ENCODE measurements at places on chromosomes 3 and 15.

GRCh38 chr3:17830788-17831187 is 88.4 kb upstream of the TBC1D5 start:
- DNase-seq, result no peak

- no peak for DNase-seq
Measured at GRCh38 chr15:89575656-89576416, 567 bp downstream of the TICRR start.

GRCh38 chr3:179292450-179292849 is 30.4 kb upstream of the ZNF639 start:
- DNase-seq, result no peak

GRCh38 chr3:95356764-95357501 is 1294.1 kb downstream of the NSUN3 start:
- DNase-seq, result no peak

- no peak for DNase-seq
Measured at GRCh38 chr15:61037031-61037430, 192.1 kb downstream of the RORA start.

DNA sequence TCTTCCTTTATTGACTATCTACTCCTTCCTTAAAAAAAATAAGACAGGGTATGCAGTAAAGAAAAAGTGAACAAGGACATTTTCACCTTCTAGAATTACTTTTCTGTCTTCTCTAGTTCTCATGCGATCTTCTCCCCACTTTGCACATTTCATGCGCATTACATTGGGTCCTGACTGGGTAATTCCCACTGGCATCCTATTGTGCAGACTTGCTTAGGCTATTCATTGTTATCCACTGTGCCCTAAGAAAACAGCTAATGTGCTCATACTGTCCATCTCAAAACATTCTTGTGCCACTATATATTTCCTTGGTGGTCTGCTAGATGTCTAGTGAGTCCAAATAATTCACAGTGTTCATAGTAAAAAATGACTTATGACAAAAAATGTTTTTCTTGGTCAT is 447.4 kb upstream of the ROBO1 start:
- DNase-seq, result no peak

GRCh38 chr3:14740983-14741382 is 66.0 kb downstream of the C3orf20 start:
- DNase-seq, result no peak

DNA sequence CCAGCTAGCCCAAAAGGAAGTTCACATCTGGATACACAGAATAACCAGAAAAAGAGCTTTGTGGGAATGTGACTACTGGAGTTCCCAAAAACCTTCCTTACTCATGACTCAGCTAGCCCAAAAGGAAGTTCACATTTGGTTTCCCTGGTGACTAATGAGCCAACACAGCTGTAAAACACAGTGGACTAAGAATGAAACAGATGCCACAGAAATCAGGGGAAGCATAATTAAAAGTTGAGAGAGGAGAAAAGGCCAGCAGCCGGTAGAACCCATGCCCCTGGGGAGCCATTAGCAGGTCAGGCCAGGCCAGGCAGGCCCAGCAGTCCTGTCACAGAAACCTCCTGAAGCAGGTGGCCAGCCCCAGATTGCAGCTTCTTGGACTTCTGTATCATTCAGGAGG is 130.3 kb downstream of the GHSR start:
- DNase-seq, result no peak

DNA sequence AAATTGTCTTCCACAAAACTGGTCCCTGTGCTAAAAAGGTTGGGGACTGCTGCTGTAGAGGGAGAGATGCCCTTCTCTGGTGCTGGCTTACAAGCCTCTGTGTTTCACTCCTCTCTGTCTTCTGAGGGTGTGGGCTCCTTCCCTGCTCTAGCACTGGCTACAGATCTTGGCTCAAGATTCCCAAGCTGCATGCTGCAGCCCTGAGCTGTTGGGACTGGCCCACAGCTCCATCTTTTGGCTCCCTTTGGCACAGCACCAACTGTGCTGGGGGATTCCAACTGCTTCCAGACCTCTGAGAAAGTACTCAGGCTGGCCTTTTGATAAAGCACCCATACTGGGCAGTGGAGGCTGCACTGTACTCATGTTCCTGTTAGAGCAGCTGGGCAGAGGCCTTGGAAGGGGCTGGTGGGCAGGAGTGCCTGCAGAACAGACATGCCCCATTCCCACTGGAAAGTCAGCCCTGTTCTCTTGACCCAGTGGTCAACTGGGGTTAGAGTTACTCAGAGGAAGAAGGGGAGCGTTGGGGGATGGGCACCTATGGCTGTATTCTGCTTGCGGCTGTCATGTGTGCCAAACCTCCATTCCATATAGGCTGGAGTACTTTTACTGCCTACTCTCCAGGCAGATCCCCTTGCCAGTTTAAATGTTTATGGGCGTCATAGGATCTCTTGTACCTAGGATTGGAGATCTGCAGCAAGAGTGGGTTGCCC is 55.7 kb downstream of the GALK2 start:
- DNase-seq, result no peak

- no peak for DNase-seq
Measured at GRCh38 chr3:13086531-13086981, 13.3 kb upstream of the IQSEC1 start.

- DNase-seq, result no peak
Measured at GRCh38 chr15:96422125-96422524, 91.6 kb downstream of the NR2F2 start.

- DNase-seq, result no peak
Measured at GRCh38 chr15:55245059-55245458, 44.6 kb downstream of the RAB27A start.

DNA sequence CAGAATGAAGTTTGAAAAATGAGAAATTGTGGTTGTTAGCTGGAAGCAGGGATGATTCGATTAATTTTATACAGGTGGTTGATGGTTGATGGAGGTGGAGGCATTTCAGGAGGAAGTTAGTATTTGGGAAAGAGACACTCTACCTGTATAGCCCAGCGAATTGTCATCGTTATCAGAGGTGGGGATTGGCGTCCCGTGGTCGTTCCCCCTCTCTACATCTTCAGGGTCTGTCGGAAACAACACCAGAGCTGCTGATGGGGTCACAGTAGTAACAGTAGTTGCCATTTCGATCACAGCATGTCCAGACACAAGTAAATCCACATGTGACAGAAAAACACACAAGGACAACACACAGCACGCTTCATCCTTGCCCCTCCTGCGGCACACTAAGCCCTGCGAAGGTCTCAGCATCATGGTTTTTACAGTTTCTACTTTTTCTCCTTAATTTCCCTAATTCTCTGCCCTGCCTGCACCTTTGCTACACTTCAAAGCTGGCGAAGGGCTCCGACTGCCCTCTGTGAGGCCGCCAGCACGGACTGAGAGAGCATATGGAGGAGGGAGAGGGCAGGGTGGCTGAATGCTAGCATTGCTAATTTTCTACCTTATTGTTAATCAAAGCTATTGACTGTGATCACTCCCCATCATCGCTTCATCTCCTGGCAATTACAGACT is 642.3 kb downstream of the ROBO1 start:
- no peak for DNase-seq

DNA sequence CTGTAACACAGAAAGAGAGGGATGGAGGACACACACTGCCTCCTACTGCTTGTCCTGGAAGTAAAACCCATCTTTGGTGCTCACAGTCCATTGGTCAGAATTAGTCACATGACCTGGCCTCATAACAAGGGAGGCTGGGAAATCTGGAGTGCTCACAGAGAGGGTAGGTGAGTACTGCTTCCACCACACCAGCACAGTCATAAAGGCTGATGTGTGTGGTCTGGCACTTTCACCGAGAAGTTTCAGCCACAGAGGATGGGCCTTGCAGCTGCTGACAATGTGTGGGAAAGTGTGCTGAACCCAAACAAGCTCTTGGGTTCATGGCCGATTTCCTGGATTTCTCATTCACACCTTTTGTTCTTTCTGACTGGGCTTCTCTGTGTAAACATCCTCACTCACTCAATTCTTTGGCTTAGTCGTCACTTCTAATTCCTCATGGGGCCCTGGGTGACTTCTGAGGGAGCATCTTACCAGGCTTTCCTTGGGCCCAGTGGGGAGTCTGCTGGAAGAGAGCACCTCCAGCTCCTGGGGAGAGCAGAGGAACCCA is 100.7 kb downstream of the ASB7 start:
- no peak for DNase-seq

DNA sequence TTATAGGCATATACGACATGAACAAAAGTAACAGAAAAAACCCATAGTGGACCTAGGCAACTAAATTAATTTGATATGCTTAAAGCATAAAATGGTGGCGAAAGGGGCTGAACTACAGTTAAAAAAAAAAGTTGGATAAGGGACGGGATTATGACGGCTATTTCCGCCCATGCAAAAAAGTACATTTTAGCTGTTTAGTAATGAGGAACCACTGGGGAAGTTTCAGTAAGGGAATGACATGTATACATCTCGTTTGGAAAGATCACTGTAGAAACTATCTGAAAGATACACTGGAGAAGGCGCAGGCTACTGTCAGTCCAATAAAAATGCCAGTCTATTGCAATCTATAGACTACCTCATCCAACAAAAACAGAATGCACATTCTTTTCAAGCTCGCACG is 65.6 kb downstream of the ZNF148 start:
- DNase-seq, result no peak

GRCh38 chr3:126340596-126340942 is 16.6 kb downstream of the KLF15 start:
- no peak for DNase-seq

GRCh38 chr3:67863869-67864268 is 209.5 kb upstream of the SUCLG2 start:
- DNase-seq, result no peak

DNA sequence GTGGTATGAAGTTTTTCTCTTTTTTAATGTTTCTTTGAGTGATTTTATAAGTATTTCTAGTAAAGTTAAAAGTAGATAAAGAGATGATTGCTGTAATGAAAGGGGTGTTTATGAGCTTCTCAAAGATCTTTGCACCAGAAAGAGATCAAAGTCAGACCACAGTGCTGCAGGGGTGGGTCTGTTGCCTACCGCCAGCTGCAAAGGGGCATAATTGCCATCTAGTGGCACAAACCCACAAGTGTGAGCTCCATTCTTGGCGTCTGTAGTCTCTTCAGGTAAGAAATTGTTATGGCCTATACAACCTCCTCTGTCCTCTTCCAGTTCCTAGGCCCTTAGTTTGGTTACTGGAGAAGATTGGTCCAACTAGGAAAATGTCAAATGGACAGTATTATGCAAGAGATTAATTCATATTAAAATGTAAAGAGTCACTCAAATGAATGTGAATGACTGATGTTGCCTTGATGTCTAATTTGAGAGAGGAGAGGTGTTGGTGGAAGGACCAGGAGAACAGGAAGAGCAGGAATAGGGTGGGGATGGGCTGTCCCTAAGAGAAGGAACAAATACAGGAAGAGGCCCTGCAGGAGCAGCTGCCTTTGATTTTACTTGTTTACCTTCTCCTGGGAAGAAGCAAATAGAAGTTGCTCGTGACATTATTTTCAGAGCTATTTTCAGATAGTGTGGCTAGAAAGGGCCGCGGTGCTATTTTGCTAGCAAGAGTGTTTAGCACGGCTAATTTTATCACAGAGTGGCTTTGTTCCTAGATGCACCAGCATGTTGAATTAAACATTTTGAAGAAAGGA is 53.0 kb upstream of the GSK3B start:
- DNase-seq, result peak; percentile 32

GRCh38 chr3:61783993-61784718 is 222.8 kb downstream of the PTPRG start:
- no peak for DNase-seq

DNA sequence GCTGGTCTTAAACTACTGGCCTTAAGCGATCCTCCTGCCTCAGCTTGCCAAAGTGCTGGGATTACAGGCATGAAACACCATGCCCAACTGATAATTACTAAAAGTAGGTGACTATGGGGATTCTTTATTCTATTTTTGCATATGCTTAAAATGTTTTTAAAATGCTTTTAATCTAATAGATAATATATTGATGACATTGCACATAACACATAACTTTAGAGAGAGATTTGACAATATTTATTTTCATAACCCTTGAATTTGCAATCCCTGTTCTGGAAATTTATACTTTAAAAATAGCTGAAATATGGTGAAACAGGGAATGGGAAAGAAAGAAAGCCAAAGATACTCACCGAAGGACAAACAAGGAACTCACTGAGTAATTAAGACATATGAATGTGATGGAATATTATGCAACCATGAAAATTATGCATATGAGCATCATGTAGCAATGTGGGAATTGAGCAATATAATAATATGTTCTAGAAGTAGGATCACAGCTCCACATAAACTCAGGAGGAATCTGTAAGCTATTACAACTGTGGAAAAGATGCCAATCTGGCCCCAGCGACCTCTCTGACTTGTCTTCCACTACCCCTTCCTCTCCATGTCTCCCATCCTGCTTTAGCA is 2.0 kb downstream of the LRRC31 start:
- no peak for DNase-seq

DNA sequence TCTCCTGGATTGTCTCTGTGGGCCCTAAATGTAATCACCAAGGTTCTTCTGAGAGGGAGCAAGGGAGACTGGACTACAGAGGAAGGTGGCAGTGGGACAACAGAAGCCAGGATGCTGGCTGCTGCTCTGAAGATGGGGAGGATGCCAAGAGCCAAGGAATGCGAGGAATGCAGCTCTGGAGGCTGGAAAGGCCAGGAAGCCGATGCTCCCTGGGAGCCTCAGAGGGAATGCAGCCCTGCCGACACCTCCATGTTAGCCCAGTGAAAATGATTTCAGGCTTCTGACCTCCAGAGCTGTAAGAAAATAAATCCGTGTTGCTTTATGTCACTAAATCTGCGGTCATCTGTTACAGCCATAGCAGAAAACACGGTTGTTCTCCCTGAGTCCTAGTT is 44.1 kb downstream of the UMPS start:
- DNase-seq, result no peak

Data from activated CD4-positive, alpha-beta T cell treated with anti-CD3 and anti-CD28 coated beads for 1 hour (primary cell).